ENCODE measurements at places on chromosomes 5 and 9.

GRCh38 chr9:137804908-137805630 lies 72.5 kb upstream of the CACNA1B start:
- no peak for DNase-seq

DNA sequence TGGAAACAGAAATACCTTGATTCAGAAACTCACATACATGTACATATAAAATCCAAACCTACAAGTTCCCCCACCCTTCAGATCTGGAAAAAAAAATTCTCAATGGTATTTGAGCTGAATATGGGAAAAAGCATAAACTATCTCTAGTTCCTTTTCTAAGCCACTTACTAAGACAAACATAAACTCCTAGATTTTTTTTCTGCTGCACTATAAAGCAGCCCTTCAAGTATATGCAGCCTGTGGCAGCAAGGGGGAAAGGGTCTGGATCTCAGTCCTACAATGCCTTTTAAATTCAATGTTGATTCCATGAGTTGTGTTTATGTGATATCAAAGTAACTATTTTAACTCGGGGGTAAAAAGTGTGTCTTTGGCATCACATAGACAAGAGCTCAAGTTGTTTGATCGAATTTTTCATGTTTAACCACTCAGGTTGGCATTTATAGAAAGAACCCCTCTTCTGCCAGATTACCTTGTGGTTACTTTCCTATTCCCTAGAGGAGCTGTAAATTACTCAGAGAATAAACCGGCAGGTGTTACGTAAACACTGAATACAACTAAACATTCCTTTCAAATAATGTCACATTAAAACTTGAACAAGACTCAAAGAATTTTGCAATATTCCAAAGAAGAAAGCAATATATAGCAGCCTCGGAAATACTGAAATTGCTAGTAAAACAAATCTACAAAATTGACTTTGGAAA lies 91.8 kb upstream of the FER start:
- DNase-seq = no peak

DNA sequence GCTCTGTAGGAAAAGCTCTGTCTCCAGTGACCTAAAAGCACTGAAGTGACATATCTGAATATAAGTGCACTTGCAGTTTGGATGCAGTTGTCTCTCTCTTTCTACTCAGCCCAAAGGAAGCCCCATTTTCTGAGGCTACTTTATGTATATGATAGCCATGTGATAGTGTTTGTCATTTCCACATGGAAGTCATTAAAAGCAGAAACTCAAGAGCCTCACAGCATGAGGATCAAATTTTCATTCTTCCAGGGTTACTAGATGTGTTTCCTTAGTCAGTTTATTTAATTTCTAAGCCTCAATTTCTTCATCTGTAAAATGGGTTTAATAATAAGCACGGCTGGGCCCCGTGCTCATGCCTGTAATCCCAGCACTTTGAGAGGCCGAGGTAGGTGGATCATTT lies 36.7 kb downstream of the RNF44 start:
- DNase-seq = no peak

DNA sequence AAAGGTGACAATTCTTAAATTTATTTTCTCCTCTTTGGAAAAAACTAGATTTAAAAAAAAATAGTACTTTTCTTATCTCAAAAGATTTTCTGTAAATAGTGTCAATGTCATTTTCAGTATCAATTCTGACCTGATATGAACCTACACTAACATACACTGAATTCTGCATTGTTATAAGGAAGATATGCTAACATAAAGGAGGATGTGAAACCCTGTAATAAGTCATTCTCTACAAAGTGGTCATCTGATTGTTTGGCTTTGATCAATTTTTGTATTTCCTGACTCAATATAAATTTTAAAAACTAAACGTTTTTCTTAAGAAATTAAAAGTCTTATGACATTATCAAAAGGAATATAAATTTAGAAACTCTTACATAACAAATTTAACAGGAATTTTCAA lies 233.6 kb upstream of the EDIL3 start:
- no peak for DNase-seq

DNA sequence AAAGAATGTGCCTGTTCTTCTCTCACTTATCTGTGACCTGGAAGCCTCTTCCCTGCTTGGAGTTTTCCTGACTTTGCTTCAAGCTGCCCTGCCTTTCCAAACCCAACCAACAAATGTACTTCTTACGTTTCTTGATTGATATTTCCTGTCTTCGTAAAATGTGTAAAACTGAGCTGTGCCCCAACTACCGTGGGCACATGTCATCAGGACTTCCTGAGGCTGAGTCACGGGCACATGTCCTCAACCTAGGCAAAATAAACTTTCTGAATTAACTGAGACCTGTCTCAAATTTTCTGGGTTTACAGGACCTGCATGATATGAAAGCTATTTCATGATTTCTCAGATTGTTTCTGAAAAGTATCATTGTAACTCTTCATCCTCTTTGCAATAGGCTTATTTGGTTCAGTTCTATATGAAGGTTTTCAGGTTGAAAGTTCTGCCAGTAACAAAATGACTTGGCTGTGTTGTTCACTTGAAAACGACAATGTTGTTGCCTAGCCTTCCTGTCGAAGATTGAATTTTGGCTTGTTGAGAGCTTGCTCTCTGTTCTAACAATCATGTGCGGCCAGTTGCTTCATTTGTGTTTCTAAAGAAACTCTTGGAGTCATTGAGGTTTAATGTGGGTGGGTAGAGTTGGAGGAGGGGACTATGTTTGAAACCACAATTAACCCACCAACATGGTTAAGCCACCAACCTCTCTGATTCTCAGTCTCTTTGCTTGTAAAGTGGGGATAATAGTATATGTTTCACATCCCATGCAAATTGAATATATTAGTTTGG lies 145.6 kb downstream of the FBXL7 start:
- DNase-seq = no peak

- DNase-seq = no peak
Measured at GRCh38 chr5:176661676-176662075, 14.4 kb downstream of the TSPAN17 start.

DNA sequence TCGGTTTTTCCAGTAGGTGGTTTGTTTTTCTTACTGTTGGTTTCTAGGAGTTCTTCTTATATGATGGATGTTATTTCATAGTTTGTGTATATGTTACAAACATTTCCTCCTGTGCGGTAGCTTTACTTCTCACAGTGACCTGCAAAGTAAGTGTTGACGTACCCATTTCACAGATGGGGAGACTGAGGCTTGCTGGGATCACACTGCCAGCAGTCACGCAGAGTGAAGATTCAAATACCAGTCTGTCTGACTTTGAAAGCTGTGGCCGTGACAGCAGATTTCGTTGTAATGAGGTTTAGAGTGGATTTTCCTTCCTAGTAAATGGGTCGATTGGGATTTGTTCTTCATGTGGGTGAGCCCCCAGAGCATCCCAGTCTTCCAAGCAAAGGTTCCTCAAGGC lies 13.0 kb downstream of the DBH start:
- DNase-seq = no peak

GRCh38 chr9:68669218-68669617 lies 35.8 kb upstream of the PIP5K1B start:
- no peak for DNase-seq

- DNase-seq = no peak
Measured at GRCh38 chr5:88944751-88945531, 62.0 kb upstream of the MEF2C start.

DNA sequence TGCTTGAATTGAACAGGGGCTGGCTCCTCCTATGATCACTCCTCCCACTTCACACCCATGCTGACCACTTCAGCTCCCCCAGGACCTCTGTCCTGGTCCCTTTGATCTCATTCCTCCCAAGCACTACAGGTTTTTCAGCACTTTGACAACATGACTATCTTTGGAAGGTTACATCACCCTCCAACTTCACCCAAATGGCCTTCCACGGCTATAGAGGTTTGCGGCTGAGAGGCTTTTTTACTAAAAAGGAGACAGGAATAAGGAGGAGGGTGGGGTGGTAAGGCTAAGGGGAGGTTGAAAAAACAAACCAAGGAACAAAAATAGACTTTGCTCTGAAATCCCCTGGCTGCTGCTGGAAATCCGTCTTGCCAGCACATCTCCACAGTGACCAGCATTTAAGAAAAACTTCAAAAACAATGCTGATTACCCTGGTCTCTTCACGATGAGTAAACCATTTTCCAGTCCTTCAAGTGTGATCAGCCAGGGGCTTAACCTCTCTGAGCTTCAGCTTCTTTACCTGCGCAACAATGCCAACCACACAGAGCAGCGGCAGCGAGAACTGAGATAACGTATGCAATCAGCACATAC lies 102.7 kb downstream of the DPYSL3 start:
- no peak for DNase-seq

DNA sequence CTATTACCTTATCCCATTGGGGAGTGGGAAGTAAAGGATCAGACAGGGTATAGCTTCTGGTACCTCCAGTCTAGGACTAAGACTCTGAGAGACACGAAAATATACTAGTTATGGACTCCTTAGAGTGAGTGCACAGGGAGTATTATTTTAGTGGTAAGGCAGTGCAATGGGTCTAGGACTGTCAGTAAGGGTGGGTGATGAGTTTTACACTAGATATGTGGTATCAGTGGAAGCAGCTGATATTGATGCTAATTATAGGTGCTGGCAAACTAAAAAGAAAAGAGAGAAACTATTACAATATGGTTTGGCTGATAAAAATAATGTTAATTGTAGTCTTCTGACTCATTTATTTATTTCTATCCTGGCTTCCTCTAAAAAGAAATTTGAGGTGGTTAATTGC lies 118.6 kb downstream of the UNC13B start:
- no peak for DNase-seq

- DNase-seq = no peak
Measured at GRCh38 chr9:120937127-120937526, 10.5 kb upstream of the TRAF1 start.

DNA sequence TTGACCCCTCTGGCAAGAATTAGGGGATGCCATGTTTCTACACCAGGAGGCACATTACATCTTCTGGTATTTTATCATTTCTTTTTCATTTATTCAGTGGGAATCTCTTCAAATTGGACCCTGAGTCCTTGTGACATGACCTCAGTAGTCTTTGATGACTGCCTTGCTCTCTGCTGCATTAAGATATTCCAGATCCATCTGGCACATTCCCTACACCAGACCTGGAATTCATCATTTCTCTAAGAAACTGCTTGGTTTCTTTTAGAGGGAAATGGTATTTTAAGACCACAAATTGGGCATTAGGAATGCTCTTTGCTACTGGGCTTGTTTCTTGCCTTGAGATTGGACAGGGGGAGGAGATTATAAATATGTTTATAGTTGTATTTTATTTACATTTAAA lies 61.0 kb downstream of the GALNT10 start:
- no peak for DNase-seq

GRCh38 chr5:38562444-38563210 lies 6.2 kb upstream of the LIFR start:
- DNase-seq = no peak

GRCh38 chr5:18607570-18607969 lies 973.3 kb downstream of the TAF11L14 start:
- DNase-seq = no peak

- DNase-seq = peak; percentile 36
Measured at GRCh38 chr9:89639367-89639795, 34.6 kb downstream of the GADD45G start.

- no peak for DNase-seq
Measured at GRCh38 chr5:178690208-178690607, 40.3 kb downstream of the ZNF354A start.

DNA sequence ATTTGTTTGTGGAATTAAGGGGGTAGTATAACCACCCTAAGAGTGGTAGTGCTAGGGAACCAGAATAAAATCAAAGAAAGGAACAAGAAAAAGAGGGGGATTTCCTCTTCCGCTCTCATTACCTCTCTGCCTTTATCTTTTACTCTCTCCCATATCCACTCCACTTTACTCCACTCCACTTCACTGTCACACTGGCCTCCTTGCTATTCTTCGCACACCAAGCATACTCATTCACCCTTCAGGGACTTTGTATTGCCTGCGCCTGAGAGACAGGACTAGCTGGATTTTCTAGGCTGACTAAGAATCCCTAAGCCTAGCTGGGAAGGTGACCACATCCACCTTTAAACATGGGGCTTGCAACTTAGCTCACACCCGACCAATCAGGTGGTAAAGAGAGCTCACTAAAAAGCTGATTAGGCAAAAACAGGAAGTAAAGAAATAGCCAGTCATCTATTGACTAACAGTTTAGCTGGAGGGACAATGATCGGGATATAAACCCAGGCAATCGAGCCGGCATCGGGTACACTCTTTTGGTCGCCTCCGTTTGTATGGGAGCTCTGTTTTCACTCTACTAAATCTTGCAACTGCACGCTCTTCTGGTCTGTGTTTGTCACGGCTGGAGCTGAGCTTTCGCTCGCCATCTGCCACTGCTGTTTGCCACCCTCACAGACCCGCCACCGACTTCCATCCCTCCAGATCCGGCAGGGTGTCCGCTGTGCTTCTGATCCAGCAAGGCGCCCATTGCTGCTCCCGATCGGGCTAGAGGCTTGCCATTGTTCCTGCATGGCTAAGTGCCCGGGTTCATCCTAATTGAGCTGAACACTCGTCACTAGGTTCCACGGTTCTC lies 121.8 kb downstream of the FAM170A start:
- DNase-seq = no peak

- no peak for DNase-seq
Measured at GRCh38 chr5:62029303-62029702, 276.7 kb upstream of the KIF2A start.

DNA sequence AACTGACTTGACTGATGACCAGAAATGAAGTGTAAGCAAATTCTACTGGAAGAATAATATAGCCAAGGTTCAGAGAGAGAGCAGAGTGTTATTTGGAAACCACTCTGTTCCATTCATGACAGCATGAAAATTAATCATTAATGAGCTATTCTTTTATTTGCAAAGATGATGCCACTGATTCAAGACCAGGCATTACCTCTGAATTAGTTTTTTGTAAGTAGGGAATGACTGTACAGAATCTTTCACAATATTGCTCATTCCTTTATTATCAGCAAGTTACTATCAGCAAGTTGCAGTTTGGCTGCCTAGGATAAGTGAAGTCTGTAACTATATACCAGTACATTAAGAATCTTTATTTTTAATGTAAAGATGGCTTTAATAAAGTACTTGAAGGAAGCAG lies 75.1 kb upstream of the RGMB start:
- no peak for DNase-seq

DNA sequence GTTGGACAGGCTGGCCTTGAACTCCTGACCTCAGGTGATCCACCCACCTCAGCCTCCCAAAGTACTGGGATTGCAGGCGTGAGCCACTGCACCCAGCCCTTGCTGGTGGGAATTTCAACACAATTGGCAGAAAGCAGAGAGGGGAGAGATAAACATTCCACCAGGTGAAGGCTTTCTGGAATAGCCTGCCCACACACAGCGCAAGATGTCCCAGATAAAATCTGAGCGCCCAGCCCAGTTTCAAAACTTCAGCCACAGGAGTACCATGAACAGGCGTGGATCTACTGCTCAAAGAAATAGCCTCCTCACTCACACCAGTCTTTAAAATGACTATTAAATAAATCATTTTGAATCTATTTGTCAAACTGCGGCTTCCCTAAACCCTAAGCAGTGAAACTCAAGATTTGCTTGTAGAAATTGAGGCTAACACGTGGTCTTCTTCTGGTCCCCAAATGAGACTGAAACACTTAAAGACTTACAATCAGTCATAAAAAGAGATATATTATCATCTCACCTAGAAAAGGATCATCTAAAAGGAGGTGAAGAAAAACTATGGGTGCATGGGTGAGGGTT lies 34.7 kb downstream of the CAPSL start:
- no peak for DNase-seq

GRCh38 chr9:135081264-135081660 lies 6.2 kb upstream of the OLFM1 start:
- no peak for DNase-seq

All from NCI-H1694 treated with DMSO at 0.1 percent for 48 hours (cell line).